ENCODE measurements at places on chromosomes 4 and X.

DNA sequence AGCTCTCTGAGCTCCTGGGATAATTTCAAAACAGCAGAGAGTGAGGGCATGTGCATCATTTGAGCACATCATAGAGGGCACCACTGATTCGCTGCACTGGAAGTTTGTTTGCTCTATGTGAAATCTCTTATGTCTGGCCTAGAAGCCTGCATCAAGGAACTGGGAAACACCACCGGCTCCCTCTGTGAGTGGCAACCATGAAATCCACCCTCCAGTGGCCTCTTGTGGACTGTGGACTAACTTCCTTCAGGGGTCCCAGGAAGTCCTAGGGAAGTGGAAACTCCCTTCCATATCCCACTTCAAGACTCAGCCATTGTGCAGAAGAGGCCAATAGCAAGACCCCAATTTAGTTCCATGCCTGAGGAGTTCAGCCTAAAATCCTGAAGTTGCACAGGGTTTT is 48.0 kb upstream of the IGFBP7 start:
- H3K4me3 ChIP-seq: no peak overlapping the region
- no peak for DNase-seq
- peaks cover 3% of the 10 kb centered on the region for H3K4me1 ChIP-seq
- peaks cover 23% of the 10 kb centered on the region for H3K27me3 ChIP-seq
- H3K27ac ChIP-seq: no peak overlapping the region

DNA sequence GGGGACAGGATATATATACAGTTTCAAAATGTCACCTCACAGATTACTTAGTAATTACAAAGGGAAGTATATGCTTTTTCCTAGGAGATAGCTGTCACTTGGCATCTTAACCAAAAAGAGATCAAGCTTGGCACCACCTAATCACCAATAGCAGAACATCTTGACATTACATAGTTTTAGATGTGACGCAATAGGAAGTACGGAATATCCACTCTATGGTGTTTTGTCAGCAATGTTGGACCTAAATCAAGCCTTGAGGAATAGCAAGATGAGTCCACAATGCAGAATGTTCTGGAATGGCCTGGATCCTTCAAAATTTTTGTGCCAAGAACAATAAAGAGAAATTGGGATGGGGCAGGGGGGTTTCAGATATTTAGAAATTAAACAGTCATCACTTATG is 1488.2 kb downstream of the FSTL5 start:
- H3K4me3 ChIP-seq: no peak overlapping the region
- no peaks in the 10 kb centered on the region for H3K36me3 ChIP-seq
- H3K27me3 ChIP-seq: no peaks in the 10 kb centered on the region
- no peaks in the 10 kb centered on the region for H3K4me1 ChIP-seq

- no peak overlapping the region for H3K4me3 ChIP-seq
- H3K27ac ChIP-seq: no peak overlapping the region
- H3K36me3 ChIP-seq: peaks cover 70% of the 10 kb centered on the region
- peaks cover 2% of the 10 kb centered on the region for H3K4me1 ChIP-seq
- no peaks in the 10 kb centered on the region for H3K27me3 ChIP-seq
These were observed 68.6 kb upstream of the MCF2 start for GRCh38 chrX:139776599-139776998.

- no peaks in the 10 kb centered on the region for H3K4me1 ChIP-seq
- no peak for DNase-seq
- no peak overlapping the region for H3K4me3 ChIP-seq
- no peak overlapping the region for H3K27ac ChIP-seq
These were observed 8.1 kb upstream of the GPR119 start for GRCh38 chrX:130393451-130394074.

DNA sequence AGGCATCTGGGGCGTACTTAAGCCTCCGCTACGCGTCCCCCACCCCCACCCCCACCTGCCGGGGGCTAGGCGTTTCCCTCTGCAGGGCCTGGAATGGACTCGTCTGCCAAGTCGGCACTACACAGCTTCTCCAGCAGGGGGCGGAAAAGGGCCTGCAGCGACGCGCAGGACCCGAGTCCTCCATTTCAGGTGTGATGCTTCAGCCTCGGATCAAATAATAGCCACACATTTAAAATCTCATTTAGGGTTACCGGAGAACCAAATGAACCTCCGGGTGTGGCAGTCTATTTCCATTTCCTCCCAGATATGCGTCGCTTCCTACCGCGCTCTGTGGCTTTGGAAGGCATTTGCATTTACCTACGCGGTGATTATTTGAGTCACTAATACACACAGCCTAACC is 2.9 kb downstream of the PAK3 start:
- H3K36me3 ChIP-seq: no peaks in the 10 kb centered on the region
- H3K27ac ChIP-seq: peak overlapping the region; percentile 28
- H3K4me1 ChIP-seq: peaks cover 22% of the 10 kb centered on the region
- peaks cover 3% of the 10 kb centered on the region for H3K27me3 ChIP-seq

DNA sequence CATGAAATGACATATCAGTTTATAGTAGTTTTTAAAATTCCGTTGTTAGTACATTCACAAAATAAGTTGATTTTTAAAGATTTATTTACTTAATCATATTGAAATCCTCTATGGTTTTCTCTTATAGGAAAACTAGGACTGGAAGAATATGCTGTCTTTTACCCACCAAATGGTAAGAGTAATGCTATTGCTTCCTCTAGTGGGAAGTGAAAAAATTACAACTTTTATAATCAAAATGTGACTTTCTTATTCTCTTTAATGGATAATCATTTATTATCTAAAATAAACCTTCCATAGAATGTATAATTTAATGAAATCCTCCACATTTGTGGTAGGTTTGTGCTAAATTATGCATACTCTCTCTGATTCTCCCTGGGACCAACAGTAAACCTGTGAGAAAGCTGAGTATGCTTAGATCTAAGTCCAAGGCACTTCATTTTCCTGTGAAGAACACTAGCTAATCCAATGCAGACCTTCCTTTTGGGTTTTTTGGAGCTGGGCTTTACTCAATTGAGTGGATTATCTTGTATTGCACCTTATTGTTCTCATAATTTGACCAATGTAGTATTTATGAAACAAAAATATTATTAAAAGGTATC is 136.2 kb downstream of the TBC1D19 start:
- no peaks in the 10 kb centered on the region for H3K27me3 ChIP-seq
- H3K4me1 ChIP-seq: peaks cover 18% of the 10 kb centered on the region
- DNase-seq: no peak
- no peak overlapping the region for H3K4me3 ChIP-seq
- peaks cover 12% of the 10 kb centered on the region for H3K36me3 ChIP-seq

- DNase-seq: no peak
- no peaks in the 10 kb centered on the region for H3K27me3 ChIP-seq
- no peaks in the 10 kb centered on the region for H3K36me3 ChIP-seq
- H3K4me3 ChIP-seq: no peak overlapping the region
- no peak overlapping the region for H3K27ac ChIP-seq
These were observed 79.4 kb downstream of the ABLIM2 start for GRCh38 chr4:8079031-8079885.

DNA sequence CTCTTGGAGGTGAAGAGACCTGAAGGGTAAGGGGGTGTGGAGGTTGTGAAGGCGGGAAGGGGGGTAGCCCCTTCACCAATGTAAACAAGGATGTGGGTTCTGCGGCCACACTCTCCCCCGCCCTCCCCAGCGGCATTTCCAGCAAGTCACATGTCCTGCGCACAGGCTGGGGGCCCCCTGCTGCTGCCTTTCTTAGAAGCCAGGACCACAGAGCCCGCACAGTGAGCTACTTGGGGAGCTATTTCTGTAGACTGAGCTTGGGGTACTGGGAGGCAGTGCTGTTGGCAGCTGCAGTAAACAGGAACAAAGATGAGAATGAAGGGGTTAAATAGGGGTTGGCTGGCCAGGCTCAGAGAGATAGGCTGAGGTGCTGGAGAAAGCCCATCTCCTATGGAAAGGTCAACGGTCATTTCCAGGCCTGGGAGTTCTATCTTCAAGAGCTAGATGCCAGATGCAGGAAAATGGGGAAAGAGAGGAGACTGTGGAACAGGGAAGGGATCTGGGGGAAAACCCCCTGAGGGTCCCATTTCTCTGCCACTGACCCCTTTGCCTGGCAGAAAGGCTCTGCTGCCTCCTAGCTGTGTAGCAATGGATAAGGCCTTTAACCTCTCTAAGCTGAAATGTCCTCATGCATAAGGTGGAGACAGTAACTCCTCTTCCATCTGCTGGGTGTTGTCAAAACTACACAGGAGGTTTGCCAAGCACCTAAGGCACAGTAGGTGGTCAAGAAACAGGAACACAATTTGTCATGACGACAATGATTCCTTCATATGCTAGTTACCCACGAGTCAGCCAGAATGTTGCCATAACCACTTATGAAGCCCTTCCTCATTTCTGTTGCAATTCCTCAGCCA is 18.5 kb upstream of the PIM2 start:
- H3K4me1 ChIP-seq: peaks cover 82% of the 10 kb centered on the region
- peak; percentile 81 for DNase-seq
- peak overlapping the region; percentile 78 for H3K4me3 ChIP-seq
- no peaks in the 10 kb centered on the region for H3K27me3 ChIP-seq
- peaks cover 20% of the 10 kb centered on the region for H3K36me3 ChIP-seq
- peak overlapping the region; percentile 99 for H3K27ac ChIP-seq

- H3K27me3 ChIP-seq: peaks cover 11% of the 10 kb centered on the region
- no peak overlapping the region for H3K27ac ChIP-seq
- H3K4me3 ChIP-seq: no peak overlapping the region
- H3K36me3 ChIP-seq: no peaks in the 10 kb centered on the region
- no peak for DNase-seq
- H3K4me1 ChIP-seq: no peaks in the 10 kb centered on the region
These were observed 69.0 kb downstream of the BEND2 start for GRCh38 chrX:18151649-18152048.

DNA sequence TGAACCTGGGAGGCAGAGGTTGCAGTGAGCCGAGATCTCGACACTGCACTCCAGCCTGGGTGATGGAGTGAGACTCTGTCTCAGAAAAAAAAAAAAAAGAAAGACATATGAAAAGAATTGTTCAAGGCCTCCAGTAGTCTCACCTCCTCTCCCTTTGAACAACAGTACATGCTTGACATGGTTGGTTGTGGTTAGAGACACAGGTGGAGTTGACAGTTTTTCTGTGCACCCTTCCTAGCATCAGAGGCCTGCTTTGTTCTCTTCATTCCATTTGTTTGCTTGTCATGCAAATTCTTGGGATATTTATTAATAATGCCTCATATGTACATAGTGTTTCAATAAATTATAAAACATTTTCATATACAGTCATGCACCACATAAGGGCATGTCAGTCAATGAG is 18.3 kb upstream of the PDCL2 start:
- peaks cover 5% of the 10 kb centered on the region for H3K4me1 ChIP-seq
- no peak overlapping the region for H3K27ac ChIP-seq
- H3K36me3 ChIP-seq: no peaks in the 10 kb centered on the region
- no peaks in the 10 kb centered on the region for H3K27me3 ChIP-seq

DNA sequence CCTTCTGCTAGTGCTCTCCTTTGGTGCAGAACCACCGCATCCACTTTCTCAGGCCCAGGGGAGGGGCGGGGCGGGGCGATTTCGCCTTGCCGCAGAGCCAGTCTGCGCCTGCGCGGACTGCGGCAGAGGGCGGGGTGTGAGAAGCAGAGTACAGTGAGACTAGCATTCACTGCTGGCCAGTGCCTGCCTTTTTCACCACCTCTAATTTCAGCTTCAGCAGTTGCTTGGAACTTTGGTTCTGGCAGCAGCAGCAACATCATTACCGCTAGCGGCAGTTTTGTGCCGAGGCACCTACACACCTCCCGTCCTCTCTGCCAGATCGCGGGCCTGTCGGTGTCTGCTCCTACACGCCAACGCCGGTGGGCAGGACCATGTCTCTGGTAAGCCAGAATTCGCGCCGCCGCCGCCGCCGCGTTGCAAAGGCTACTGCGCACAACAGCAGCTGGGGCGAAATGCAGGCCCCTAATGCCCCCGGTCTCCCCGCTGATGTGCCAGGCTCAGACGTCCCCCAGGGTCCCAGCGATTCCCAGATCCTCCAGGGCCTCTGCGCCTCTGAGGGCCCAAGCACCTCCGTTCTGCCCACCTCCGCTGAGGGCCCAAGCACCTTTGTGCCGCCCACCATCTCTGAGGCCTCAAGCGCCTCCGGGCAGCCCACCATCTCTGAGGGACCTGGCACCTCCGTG is at the start of gene MAGEE1:
TSS of gene MAGEE1 (plus strand) at position 151 of the 683 bp plus-strand sequence. CDS start at position 372, 221 bp downstream.
- H3K4me3 ChIP-seq: peak within 1 kb of the TSS; percentile 92
- DNase-seq: peak; percentile 81
- H3K27ac ChIP-seq: peak within 1 kb of the TSS; percentile 72
- H3K36me3 ChIP-seq: no peaks in the 10 kb centered on the region
- no peaks in the 10 kb centered on the region for H3K27me3 ChIP-seq
- H3K4me1 ChIP-seq: peaks cover 12% of the 10 kb centered on the region

DNA sequence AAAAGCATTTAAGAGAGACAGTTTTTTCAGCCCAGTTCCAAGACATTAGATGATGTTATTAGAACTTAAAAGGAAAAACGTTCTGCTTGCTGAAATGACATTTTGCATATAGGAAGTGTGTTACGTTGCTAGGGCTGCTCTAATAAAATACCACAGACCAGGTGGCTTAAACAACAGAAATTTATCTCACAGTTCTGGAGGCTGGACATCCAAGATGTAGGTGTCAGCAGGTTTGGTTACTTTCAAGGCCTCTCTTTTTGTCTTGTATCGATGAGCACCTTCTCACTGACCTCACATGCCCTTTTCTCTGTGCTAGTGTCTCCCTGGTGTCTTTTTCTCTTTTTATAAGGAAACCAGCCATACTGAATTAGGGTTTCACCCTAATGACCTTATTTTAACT is 204.7 kb downstream of the PACRGL start:
- no peak overlapping the region for H3K27ac ChIP-seq
- no peaks in the 10 kb centered on the region for H3K4me1 ChIP-seq
- DNase-seq: no peak
- H3K27me3 ChIP-seq: no peaks in the 10 kb centered on the region
